GM13977 (cell line): ENCODE measurements at places on chromosomes 3 and 15.

DNA sequence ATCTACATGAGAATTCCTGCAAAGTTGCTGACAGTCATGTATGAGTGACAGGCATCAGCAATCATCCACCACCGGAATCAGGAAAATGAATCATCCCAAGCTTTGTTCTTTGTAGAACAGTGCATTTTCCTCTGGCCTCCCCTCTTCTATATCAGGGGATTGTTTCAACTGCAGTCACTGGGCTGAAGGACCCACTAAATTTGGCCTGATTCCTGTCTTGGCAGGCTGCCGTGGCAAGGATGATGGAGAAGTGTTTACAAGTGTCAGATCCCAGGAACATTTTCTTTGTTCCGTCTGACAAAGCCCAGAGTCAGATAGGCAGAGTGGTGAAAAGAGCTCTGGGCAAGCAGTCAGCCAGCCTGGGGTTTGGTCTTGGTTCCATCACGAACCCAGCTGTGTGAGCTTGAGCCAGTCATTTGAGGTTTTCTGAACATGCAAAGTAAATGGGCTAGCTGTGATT lies 175.1 kb upstream of the TSC22D2 start:
- no peak for DNase-seq

DNA sequence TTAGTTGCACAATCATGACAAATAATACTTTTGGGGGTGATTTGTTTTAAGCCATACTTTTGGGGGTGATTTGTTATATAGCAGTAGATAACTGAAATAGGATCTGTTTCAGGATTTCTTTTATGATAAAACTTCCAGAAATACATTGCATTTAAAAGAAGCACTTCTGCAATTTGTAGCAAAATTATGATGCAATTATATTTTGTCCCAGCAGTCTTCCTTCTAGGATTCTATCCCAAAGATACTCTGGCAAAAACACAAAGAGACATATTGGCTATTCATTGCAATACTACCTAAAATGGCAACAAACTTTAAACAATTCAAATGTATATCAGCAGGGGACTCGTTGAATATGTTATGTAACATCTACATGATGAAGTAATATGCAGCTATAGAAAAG lies 78.9 kb upstream of the ANKRD28 start:
- DNase-seq = no peak

DNA sequence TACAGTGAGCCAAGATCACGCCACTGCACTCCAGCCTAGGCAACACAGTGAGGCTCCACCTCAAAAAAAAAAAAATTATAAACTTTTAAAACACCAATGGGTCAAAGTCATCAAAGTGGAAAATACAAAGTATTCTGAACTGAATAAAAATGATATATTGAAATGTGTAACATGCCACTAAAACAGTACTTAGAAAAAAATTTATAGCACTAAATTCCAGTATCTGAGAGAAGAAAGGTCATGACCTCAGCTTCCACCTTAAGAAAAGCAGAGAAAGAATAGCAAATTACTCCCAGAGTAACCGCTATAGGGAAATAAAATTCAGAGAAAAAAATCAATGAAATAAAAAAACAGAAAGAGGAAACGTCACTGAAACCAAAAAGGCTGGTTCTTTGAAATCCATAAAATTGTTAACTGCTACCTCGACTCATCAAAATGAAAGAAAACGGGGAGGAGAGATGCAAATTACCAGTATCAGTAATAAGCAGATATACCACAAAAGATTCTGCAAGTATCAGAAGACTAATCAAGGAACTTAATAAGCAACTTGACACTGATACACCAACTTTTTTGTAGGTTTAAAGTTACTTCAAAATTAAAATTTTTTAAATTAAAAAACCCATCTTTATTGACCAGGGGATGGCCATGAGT lies 20.8 kb downstream of the ATP13A3 start:
- DNase-seq = no peak

DNA sequence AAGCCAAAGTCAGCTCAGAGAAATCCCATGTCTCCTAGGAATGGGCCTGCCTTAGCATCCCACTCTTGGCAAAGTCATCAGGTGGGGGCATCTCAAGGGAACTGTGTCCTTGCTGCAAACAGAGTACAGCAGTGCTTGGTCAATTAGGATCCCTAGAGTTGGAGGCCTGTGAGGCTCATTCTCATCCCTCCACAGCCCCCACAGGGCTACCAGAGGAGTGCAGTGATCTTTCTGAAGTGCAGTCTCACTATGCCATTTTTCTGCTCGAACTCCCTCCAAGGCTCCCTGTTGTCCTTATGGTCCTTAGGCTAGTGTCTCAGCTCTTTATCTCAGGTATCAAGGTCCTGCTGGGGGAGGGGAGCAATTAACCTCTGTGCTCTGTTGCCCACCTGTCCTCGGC lies 31.1 kb downstream of the TMEM40 start:
- DNase-seq = no peak

- no peak for DNase-seq
These were observed 1334.4 kb upstream of the ALCAM start for GRCh38 chr3:104032283-104032682.

DNA sequence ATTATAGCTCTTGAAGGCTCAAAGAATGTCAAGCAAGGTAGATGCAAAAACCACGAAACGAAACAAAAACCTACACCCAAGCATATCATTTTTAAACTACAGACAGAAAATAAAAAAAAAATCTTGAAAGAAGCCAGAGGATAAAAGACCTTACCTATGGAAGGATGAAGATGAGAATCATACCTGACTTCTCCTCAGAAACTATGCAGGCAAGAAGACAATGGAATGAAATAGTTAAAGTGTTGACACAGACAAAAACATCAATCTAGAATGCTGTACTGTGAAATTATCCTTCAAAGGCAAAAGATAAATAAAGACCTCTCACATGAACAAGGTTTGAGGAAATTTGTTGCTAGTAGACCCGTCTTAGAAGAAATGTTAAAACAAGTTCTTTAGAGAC lies 372.0 kb downstream of the ZIC4 start:
- no peak for DNase-seq

DNA sequence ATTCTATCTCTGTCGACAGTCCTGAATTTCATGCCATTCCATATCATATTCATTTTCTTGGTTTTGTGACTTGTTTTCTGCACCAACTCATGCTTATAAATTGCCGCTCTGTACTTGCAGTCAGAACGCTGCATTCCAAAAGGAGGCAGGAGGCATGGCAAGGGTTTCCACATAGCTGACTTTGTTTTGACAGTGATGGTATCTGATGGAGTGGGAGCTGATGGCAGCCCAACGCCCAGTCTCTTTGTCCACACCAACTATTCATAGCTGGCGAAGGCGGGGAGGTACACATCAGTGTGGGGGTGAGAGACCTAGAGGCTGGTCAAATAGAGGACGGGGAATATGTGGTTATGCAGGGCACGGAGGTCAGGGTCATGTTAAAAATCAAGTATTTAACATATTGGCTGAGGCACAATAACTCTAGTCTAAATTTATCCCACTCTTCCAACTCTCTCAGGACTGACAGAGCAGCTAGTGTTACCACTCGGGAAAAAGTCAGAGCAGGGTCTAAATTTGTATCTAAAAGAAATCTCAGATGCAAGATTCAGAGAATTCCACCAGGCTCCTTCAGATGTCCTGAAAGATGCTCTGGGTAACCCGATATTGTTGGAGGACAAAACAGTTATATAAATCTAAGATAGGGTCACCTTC lies 67.8 kb upstream of the ATP13A3 start:
- DNase-seq = no peak

DNA sequence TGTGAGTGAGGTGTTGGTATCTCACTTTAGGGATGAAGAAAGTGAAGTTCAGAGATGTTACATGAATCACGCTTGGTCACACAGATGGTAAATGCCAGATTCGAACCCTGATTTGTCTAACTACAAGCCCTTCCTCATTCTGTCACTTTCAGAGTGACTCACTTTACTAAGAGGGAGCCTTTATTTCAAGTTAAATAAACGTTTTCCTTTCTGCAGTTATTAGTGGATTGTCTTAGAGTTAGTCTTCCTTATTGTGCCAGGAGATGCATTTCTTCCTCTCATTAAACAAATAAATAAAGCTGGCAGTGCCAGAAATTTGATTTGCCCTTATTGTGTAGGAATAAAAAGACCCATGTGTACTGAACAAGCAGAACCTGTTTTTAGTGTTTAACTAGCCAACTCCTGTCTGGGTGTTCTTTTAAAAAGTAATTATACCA lies 162.5 kb downstream of the AKAP13 start:
- DNase-seq = peak; percentile 24

- no peak for DNase-seq
These were observed 85.0 kb downstream of the RAB11A start for GRCh38 chr15:65954289-65954741.

DNA sequence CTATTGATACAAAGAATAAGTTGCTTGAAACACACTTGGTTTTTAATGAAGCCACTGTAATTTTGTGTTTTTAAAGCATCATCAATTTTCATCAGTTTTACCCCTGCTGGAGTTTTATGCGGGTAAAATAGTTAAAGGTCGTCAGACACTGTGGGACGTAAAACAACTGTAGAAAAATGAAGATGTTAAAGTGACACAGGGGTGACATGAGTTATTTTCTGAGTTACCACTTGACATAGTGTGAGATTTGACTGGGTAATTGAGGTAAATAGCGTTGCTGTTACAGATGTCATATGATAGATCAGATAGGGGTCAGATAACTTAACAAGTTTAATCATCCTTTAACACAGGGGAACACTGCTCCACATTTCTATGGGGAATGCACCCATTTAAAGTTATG lies 297.6 kb downstream of the CHL1 start:
- no peak for DNase-seq

- peak; percentile 82 for DNase-seq
These were observed 768 bp upstream of the SEMA5B start for GRCh38 chr3:123028233-123028828.

GRCh38 chr3:164608554-164609276 lies 469.6 kb downstream of the SI start:
- no peak for DNase-seq

DNA sequence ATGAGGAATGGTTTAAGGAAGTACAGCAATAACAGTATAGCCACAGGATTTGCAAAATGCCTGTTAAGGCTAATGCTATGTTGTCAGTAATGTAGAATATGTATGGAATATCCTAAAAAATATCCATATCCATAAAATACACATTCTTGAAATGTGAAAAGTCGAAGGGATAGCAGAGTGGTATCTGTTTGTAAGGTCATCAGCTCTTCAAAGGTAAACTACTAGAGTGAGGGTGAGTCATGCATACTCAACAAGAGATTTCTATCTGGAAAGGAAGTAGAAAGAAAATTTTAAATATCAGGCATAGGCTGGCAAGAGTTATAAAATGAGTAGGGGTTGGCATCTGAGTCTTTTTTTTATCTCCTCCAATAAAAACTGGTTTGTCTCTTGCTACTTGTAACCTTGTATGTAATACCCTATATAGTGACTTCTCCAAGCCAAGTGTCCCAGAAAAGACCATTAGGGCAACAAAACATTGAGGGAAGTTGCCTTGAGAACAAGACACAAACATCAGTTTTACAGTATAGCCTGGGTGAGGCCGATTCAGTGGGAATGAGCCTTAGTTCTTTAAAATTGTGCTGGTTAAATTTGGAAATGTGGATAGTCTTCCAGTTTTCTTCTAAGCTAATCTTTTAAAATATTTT lies 103.1 kb downstream of the SPATA16 start:
- DNase-seq = no peak

GRCh38 chr15:89551550-89551949 lies 23.7 kb upstream of the TICRR start:
- DNase-seq = peak; percentile 60

DNA sequence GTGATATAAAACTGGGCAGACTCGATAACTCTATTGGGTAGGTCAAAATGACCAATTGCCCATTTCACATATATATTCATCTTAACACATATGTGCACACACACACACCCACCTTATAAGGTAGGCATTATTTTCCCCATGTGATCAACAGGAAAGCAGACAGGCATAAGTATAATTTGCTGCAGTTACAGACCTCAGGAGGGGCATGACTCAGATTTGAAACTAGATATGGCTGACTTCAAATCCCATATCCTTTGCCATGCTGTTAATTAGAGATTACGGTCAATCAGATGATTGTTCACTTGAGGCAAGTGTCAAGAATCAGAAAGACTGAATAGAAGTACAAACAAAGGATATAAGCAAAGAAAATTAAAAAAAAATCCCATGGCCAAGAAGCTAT lies 910.6 kb downstream of the NTRK3 start:
- DNase-seq = no peak

- no peak for DNase-seq
These were observed 232.9 kb downstream of the MEIS2 start for GRCh38 chr15:36867436-36867835.

- no peak for DNase-seq
These were observed 175.7 kb downstream of the TMEM108 start for GRCh38 chr3:133213937-133214336.

DNA sequence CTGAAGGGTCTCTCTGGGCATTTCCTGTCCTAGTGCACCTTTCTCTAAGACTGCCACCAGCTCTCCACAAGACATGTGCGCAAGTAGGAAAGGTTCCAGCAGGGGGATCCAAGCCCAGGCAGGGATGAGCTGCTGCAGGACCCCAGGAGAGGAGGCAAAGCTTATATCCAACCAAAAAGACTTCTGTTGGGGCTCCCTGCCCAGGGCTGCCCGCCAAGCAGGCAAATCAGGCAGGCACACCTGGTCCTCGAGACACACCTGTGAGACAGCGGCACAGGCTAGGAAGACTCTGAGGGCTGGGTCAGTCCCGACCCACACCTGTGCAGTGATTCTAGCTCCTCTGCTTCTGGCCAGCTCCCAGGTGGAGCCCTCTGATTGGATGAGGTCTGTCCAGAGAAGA lies 80.6 kb downstream of the MYLK start:
- no peak for DNase-seq

DNA sequence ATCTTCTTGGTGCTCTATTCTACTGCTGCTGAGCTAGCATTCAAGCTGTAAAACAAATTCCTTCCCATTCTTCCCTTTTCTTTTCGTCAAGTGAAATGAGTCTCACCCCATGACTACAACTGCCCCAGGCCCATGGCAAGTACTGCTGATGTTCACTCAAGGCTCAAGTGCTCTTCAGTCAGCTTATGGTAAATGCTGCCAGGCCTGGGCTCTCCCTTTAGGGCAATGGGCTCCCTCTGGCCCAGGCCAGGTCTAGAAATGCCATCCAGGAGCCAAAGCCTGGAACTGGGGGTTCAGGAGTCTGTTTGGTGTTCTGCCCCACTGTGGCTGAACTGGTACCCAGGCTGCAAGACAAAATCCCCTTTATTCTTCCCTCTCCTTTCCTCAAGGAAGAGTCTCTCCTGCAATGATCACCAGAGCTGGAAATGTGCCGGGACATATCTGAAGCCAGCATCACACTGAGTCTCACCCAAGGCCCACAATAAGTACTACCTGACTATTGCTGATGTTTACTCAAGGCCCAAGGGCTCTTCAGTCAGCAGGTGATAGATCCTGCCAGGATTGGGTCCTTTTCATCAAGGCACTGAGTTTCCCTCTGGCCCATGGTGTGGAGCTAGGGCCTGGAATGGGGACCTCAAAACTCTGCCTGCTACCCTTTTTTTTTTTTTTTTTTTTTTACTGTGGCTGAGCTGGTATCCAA lies 205.0 kb upstream of the STAC start:
- no peak for DNase-seq

- DNase-seq = peak; percentile 67
These were observed 29.7 kb downstream of the PLXND1 start for GRCh38 chr3:129576514-129577352.

- no peak for DNase-seq
These were observed 10.0 kb upstream of the CAMKV start for GRCh38 chr3:49879721-49880120.

GRCh38 chr3:65857327-65857726 lies 181.4 kb downstream of the MAGI1 start:
- DNase-seq = no peak

- no peak for DNase-seq
These were observed 55.8 kb downstream of the GASK1A start for GRCh38 chr3:43034911-43035310.
